ENCODE measurements at places on chromosomes 6 and 20.
A peak's percentile ranks its signal among the peaks of the same experiment; 100 is the strongest.

GRCh38 chr6:148885136-148885865, 138.5 kb downstream of the UST start:
- DNase-seq: no peak

GRCh38 chr6:108169464-108170331, 3.9 kb downstream of the NR2E1 start:
- DNase-seq: no peak

GRCh38 chr6:23532227-23532626, 593.8 kb upstream of the NRSN1 start:
- DNase-seq: no peak

- no peak for DNase-seq
Observed at GRCh38 chr6:3367630-3368029, 89.2 kb downstream of the SLC22A23 start.

DNA sequence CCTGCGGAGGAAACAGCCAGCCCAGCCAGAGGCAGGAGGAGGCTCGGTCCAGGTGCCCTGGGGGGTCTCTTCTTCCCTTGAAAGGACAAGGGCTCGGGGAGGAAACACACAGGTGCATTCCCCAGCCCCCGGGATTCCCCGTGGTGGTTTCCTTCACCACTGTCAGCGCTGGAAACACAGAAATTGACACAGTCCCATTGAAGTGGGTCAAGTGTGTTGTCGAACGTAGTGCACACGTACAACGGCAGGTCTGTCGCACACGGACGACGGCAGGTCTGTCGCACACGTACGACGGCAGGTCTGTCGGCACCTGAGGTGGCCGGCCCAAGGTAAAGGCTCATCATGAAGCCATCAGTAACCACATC, 80.9 kb downstream of the DLL1 start:
- DNase-seq: no peak

- peak; percentile 67 for DNase-seq
Observed at GRCh38 chr6:34246563-34247391, 2.0 kb downstream of the SMIM29 start.

DNA sequence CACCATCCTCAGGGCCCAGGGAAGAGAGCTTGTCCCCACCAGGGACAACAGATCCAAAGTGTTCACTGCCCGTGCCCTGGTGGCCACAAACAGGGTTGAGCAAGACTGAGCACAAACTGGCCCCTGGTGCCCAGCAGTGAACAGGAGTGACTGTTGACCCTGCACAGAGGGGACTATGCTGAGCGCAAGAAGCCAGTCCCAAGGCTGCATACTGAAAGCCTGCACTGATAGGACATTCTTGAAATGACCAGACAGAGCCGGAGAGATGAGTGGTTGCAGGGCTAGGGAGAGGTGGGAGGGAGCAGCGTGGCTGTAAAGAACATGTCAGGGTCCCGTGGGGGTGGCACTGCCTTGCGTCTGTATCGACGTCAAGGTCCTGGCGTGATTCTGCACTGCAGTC, 2.9 kb upstream of the FNDC11 start:
- no peak for DNase-seq

DNA sequence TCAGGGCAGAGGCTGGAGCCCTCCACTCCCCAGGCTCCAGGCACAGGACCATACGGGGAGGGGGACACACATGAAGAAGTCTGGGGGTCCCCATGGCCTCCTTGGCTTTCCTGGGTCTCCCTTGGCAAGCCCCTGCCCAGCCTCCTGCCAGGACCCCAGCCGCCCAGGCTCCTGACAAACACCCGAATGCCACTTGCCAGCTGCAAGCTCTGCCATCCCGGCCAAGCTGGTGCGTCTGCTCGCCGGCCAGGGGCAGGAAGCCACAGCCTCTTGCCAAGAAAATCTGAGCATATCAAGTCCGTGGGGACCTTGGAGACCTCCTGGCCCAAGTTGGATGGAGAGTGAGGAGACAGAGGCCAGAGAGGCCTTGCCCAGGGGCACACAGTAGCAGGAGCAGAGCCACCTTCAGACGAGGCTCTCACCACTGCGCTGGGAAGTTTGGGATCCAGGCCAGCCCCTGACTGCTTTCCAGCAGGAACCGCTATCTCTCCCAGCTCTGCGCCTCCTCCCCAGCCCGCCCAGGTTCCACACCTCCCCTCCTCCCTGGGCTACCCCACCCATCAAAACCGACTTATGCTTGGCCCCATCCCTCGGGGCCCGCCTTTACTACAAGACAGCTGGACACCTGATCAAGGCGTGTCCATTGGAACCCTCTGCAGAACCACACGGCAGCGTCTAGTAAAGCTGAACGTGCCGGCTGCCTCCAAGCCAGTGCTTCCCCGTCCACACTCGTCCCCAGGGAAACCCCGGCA, 80.2 kb downstream of the GRM4 start:
- DNase-seq: no peak

- DNase-seq: no peak
Observed at GRCh38 chr6:81655696-81656095, 96.8 kb downstream of the TENT5A start.

DNA sequence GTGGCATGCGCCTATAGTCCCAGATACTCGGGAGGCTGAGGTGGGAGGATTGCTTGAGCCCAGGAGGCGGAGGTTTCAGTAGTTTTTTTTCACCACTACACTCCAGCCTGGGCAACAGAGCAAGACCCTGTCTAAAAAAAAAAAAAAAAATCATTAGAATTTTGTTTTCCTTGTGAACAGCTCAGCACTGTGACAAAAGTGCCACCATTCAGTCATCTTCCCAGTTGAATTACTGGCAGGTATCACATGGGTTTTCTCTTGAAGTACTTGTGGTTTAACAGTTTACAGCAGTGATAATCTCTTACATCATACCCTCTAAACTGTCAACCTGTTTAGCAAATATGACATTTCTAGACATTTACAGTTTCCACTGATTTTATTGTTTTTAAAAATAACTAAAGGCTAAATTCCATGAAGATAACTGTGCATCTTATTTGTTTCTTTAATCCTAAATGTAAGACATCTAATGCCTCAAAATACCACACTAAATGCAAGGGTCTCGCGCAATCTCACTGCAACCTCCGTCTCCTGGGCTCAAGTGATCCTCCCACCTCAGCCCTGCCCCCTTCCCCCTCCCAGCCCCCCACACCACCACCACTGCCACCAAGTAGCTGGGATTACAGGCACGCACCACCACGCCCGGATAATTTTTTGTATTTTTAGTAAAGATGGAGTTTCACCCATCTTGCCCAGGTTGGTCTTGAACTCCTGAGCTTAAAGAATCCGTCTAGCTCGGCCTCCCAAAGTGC, 7.0 kb downstream of the TRPC4AP start:
- peak; percentile 32 for DNase-seq

GRCh38 chr20:24867556-24867955, 81.5 kb upstream of the CST7 start:
- no peak for DNase-seq

- DNase-seq: no peak
Observed at GRCh38 chr6:8336406-8337057, 98.8 kb downstream of the SLC35B3 start.

GRCh38 chr6:158686311-158686710, 36.5 kb downstream of the SYTL3 start:
- DNase-seq: no peak

GRCh38 chr6:117818449-117818848, 88.6 kb upstream of the SLC35F1 start:
- no peak for DNase-seq

- DNase-seq: peak; percentile 36
Observed at GRCh38 chr6:154868143-154868594, 126.9 kb upstream of the TIAM2 start.

DNA sequence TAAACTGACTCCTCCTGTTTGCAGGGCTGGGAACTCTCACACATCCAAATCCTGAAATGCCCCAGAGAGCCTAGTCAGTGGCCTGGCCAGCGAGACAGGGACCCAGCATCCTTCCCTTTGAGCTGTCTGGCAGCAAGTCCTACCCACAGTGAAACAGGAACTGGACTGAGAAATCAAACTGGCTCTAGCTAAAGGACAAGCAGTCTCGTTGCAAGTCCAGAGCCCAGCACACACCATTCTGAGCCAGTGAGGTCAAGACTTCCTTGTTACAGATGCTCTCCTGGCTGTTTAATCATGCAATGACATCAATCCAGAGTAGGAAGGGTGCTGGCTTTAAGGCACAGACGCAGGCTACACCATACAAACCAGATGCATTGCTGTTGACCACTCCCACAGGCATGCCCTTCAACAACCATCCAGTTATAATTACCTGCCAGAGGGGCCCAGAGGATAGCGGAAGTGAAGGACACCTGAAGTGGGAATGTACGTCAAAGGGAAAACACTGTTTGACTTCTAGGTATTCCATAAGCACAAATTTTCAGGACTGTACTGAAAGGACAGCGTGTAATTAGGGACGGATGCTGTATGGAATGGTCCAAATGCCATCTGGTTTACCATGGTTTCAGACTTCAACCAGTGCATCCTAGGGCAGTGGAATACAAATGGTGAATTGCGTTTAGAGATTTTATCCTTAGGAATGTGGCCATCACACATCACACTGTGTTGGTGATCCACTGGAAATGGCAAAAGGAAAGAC, 114.4 kb downstream of the SLC23A2 start:
- no peak for DNase-seq

DNA sequence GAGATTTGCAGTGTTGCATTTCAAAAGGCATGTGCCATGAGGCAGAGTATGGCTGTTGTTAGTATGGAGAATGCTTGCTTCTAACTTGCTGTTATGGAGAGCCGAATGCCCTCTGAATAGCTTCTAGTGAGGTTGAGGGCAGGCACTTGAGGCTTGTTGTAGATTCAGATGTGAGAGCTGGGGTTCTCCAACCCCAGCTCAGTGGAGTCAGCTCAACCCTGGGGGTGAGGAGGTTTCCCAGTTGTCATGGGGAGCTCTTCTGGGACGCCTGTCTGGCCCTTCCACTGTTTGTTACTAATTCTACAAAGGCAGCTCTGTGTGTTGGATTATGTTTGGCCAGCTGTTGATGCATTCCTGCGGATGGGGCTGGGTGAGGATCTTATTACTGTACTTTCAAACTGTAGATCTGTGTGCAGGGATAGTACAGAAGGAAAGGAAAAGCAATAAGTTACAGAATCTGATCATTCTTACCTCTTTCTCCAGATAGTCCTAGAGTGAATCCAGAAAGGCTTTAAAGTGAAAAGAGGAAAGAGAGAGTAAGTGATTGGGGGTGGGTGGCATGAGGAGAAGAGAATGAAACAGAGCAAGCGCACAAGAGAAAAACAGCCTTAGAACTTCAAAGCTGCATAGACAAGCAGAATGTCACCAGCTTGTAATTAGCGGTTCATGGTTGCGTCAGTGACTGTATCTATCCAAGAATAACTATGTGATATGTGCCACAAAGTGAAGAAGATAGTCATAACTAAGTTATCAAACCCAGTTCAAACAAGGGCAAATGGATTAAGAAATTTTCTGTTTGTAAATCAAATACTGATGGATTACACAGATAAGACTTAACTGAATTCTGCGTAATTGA, 148.7 kb downstream of the PRL start:
- no peak for DNase-seq

DNA sequence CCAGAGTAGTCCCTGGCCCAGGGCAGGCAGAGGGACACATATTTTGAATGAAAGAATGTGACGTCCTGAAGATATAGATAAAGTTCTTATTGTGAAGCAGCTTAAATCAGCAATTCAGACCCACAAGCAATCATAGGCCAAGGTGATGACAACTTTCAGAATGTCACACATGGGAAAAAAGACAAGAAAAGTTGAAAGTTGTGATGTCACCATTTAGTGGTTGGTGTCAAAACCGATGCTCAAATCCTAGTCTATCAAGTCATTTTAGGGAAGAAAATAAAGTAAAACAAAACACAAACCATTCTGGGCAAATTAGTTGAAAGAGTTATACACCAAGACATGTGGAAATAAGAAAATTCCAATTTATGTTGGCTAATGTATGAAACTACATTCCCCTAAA, 710.8 kb downstream of the DOK5 start:
- no peak for DNase-seq

DNA sequence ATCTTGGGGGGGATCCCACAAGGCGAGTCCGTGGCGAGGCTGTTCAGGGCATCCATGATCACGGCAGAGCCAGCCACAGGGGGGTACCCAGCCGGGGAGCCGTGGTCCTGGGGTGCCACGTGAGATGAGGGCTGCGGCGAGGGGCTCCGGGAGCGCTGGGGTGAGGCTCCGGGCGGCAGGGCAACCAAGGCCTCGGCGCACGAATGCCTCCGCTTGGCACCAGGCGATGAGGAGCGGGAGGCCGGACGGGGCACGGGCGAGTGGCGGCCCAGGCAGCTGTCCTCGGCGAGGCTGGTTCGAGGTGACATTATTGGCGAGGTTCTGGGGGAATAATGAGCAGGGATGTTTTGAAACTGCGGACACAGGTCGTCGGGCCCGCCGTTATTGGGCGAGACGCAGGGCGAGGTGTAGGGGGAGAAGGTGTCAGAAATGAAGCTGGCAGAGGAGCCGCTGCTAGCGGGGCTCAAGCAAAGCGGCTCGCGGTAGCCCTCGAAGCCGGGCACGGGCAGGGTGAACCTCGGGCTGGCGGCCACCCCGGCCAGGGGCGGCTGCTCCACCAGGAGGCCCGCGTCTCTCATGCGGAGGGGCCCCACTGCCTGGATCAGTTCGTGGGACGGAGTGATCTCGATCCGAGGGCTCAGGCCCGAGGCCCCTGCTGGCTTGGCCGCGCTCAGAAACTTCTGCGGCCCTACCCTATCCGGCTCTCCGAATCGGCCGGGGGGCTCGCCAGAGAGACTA, 19.1 kb downstream of the NFATC2 start:
- DNase-seq: no peak

DNA sequence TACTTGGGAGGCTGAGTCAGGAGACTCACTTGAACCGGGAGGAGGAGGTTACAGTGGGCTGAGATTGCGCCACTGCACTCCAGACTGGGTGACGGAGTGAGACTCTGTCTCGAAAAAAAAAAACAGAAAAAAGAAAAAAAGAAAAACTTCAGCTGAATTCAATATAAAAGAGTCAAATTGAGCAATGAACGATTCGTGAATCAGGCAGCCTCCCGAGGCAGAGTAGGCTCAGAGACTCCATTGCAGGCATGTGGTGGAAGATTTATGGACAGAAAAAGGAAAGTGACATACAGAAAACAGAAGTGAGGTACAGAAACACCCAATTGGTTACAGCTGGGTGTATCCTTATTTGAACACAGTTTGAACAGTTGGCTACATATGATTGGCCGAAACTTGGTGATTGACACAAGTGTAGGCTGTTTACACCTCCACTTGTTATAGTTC, 56.3 kb downstream of the HLA-DPB1 start:
- DNase-seq: no peak

GRCh38 chr6:141685416-141685815, 447.3 kb upstream of the GJE1 start:
- no peak for DNase-seq

Data from HuH-7 (cell line).